Heart right ventricle (tissue), 16 donors: ENCODE measurements at places on chromosomes 2 and 18. TPM values are rescaled to one million over a fixed set of nuclear protein-coding genes. Genes with fewer than 3 reads are reported as not detected.

The FBXO36 gene
- 1.1 TPM for total RNA-seq

The ADAM23 gene
- total RNA-seq = 64.0 TPM

The ADCYAP1 gene
- 0.16 TPM for total RNA-seq

The PROKR1 gene
- not detected for total RNA-seq

The SPEG gene
- total RNA-seq = 134 TPM

The MAB21L4 gene
- not detected for total RNA-seq

The INPP5D gene
- total RNA-seq = 5.9 TPM

The ACTG2 gene
- 0.92 TPM for total RNA-seq

The NEMP2 gene
- 3.6 TPM for total RNA-seq

The ASB18 gene
- total RNA-seq = 46.1 TPM

The RAX gene
- total RNA-seq = not detected

The PLGLB2 gene
- 1.8 TPM for total RNA-seq

The TLX2 gene
- not detected for total RNA-seq

The SP9 gene
- total RNA-seq = not detected

The PLA2R1 gene
- 3.6 TPM for total RNA-seq
